Progenitor cell of endocrine pancreas (in vitro differentiated cells): ENCODE measurements at places on chromosomes 16 and 17. TPM values are rescaled to one million over a fixed set of nuclear protein-coding genes. Genes with fewer than 3 reads are reported as not detected.

- H3K27ac ChIP-seq = no peak overlapping the region
- H3K4me3 ChIP-seq = no peak overlapping the region
- DNase-seq = no peak
- no peaks in the 10 kb centered on the region for H3K36me3 ChIP-seq
Measured at GRCh38 chr16:2967721-2968161, 1.4 kb upstream of the PAQR4 start.

DNA sequence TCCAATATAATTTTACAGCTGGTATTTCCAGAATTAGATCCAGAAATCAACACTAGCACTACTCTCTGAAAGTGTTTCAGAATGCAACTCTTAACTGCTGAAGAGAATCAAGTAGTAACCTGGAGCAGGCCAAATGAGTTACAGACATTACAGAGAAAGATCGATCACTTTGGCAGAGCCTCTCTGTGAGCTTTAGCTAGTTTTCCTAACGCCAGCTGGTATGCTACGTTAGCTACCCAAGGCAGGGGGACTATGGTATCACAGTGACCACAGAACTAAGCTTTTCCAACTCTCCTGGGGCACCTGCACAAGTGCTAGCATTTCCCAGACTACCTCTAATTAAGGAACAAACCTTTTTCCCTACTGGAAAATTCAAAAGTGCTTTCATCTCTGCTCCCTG is 30.4 kb downstream of the TRAF4 start:
- no peak for DNase-seq
- peaks cover 11% of the 10 kb centered on the region for H3K36me3 ChIP-seq
- no peak overlapping the region for H3K4me3 ChIP-seq
- H3K27me3 ChIP-seq = no peaks in the 10 kb centered on the region

- no peaks in the 10 kb centered on the region for H3K27me3 ChIP-seq
- peak overlapping the region; percentile 40 for H3K4me3 ChIP-seq
- H3K36me3 ChIP-seq = peaks cover 2% of the 10 kb centered on the region
- peak; percentile 55 for DNase-seq
- peak overlapping the region; percentile 78 for H3K27ac ChIP-seq
Measured at GRCh38 chr17:75827308-75828075, 16.7 kb downstream of the UNC13D start.

DNA sequence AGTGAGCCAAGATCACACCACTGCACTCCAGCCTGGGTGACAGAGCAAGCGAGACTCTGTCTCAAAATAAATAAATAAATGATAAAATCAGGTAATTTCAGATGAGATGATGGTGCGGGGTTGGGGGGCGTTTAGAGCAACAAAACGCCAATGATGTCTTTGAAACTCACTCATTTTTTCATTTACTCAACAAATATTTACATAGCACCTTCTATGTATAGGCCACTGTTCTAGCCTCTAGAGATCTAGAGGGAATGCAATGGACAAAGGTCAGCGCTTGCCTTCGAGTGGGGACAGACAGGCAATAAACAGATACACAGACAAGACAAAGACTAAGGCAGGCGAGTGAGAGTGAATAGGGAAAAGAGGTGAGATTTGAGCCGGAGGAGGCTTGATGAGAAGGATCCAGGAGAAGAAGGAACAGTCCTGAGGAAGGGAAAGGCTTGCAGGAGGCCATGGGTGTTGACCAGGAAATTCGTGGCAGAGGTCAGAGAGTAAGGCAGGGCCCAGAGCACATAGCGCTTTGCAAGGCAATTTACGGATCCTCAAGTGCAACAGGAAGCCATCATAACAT is 14.1 kb downstream of the ALDH3A1 start:
- DNase-seq = no peak
- H3K27me3 ChIP-seq = peaks cover 23% of the 10 kb centered on the region
- H3K4me3 ChIP-seq = no peak overlapping the region
- peak overlapping the region; percentile 18 for H3K27ac ChIP-seq
- H3K36me3 ChIP-seq = no peaks in the 10 kb centered on the region
- H3K4me1 ChIP-seq = peaks cover 6% of the 10 kb centered on the region

GRCh38 chr16:79707876-79708275 is 107.3 kb upstream of the MAF start:
- H3K36me3 ChIP-seq = no peaks in the 10 kb centered on the region
- H3K27ac ChIP-seq = no peak overlapping the region
- no peak for DNase-seq

- H3K4me1 ChIP-seq = peaks cover 15% of the 10 kb centered on the region
- no peak overlapping the region for H3K27ac ChIP-seq
- no peak for DNase-seq
- H3K27me3 ChIP-seq = no peaks in the 10 kb centered on the region
- H3K4me3 ChIP-seq = no peak overlapping the region
- peaks cover 5% of the 10 kb centered on the region for H3K36me3 ChIP-seq
Measured at GRCh38 chr17:67546578-67547527, 169.8 kb downstream of the PITPNC1 start.

GRCh38 chr17:33245183-33245582 is 47.9 kb downstream of the ASIC2 start:
- no peak for DNase-seq
- H3K27ac ChIP-seq = no peak overlapping the region
- no peaks in the 10 kb centered on the region for H3K36me3 ChIP-seq
- peaks cover 15% of the 10 kb centered on the region for H3K27me3 ChIP-seq
- no peak overlapping the region for H3K4me3 ChIP-seq
- H3K4me1 ChIP-seq = no peaks in the 10 kb centered on the region

DNA sequence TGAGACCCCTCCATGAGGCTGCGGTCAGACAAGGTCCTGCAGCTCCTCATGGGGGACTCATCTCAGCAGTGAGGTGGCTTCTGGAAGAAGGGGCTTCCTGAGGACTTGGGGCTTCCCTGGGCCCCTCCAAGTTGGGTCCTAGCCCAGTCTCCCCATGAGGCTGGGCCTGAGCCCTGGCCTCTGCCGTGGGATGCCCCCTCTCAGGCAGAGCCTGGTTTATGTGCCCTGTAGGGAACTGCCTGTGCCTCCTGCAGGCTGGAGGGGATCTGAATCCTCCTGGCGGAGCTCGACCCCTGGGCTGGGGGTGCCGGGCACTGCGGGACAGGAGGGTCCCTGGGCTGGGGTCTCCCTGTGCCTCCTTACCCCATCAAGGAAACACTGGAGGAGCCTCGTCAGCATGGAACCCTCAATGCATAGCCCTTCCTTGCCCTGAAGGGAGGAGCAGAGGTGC is 45.8 kb downstream of the TNFRSF13B start:
- H3K27me3 ChIP-seq = peaks cover 2% of the 10 kb centered on the region
- H3K4me1 ChIP-seq = no peaks in the 10 kb centered on the region
- no peak overlapping the region for H3K27ac ChIP-seq
- H3K4me3 ChIP-seq = no peak overlapping the region
- no peaks in the 10 kb centered on the region for H3K36me3 ChIP-seq

DNA sequence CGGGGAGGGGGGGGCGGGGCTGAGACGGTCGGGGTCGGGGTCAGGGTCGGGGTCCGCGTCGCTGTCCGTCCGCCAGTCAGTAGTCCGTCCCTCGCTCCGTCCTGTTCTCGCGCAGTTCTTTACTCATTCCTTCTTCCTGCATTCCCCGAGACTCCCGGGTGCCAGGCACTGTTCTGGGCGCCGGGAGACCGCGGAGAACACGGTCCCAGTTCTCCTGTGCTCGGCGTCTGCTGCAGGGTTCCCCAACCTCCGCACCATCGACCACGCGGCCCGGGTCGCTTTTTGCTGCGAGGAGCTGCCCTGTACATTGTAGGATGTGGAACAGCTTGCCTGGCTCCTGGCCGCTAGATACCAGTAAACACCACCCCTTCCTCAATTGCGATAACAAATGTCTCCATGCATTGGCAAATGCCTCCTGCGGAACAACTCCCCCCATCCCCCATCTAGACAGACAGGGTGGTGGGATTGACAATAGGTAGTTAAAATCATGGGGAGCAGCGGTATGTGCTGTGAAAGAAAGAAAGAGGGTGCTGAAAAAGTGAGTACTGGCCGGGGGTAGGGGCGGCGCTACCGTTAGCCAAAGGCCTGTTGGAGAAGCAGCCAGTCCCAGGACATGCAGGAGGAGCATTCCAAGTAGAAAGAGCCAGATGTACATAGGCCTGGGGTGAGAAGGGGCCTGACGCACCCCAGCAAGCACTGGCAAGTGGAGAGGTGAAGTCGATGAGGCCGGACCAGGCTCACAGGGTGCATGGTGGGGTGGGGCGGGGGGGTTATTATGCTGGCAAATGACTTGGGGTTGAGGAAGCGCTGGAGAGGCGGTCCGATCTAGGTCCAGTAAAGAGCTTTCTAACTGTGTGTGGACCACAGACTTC is 631 bp downstream of the TRAF7 start:
- peak overlapping the region; percentile 97 for H3K4me3 ChIP-seq
- peaks cover 41% of the 10 kb centered on the region for H3K4me1 ChIP-seq
- peak overlapping the region; percentile 95 for H3K27ac ChIP-seq
- no peaks in the 10 kb centered on the region for H3K27me3 ChIP-seq
- peaks cover 3% of the 10 kb centered on the region for H3K36me3 ChIP-seq
- no peak for DNase-seq

- H3K27ac ChIP-seq = no peak overlapping the region
- no peak overlapping the region for H3K4me3 ChIP-seq
- peaks cover 16% of the 10 kb centered on the region for H3K27me3 ChIP-seq
- peaks cover 2% of the 10 kb centered on the region for H3K36me3 ChIP-seq
- no peak for DNase-seq
- H3K4me1 ChIP-seq = no peaks in the 10 kb centered on the region
Measured at GRCh38 chr17:1244606-1245012, 25.6 kb upstream of the BHLHA9 start.

GRCh38 chr17:15006421-15007128 is 258.6 kb downstream of the PMP22 start:
- no peaks in the 10 kb centered on the region for H3K36me3 ChIP-seq
- no peak for DNase-seq
- no peaks in the 10 kb centered on the region for H3K27me3 ChIP-seq
- no peak overlapping the region for H3K4me3 ChIP-seq
- peaks cover 17% of the 10 kb centered on the region for H3K4me1 ChIP-seq

GRCh38 chr17:41728056-41728455 is 6.4 kb downstream of the HAP1 start:
- H3K27ac ChIP-seq = no peak overlapping the region
- no peaks in the 10 kb centered on the region for H3K36me3 ChIP-seq
- DNase-seq = no peak
- H3K4me3 ChIP-seq = no peak overlapping the region
- no peaks in the 10 kb centered on the region for H3K4me1 ChIP-seq

DNA sequence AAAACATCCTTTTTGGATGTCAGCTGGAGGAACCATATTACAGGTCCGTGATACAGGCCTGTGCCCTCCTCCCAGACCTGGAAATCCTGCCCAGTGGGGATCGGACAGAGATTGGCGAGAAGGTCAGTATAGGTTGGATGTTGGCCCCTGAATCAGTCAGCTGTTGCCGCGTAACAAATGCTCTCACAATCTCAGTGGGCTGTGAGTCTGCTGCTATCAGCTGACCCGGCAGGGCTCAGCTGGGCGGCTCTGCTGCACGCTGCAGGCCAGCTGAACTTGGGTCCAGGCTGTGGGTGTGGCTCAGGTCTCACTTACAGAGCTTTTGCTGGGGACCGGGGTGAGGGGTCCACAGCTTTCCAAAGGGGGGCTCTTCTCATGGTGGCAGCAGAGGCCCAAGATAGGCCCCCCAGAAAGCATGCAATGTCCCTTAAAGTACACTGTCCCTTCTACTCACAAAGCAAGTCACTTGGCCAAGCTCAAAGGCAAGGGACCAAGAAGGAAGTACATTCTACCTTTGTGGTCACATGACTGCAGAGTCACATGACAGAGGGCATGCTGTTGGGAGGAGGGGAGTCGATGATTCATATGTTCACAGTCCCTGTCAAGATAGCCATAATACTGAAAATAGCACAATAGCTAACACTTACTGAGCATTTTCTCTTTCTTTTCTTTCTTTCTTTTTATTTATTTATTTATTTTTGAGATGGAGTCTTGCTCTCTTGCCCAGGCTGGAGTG is 134.2 kb downstream of the ABCC1 start:
- H3K36me3 ChIP-seq = peaks cover 31% of the 10 kb centered on the region
- H3K27me3 ChIP-seq = no peaks in the 10 kb centered on the region
- H3K4me1 ChIP-seq = no peaks in the 10 kb centered on the region
- no peak overlapping the region for H3K27ac ChIP-seq
- DNase-seq = no peak

- H3K36me3 ChIP-seq = no peaks in the 10 kb centered on the region
- no peak for DNase-seq
- peaks cover 6% of the 10 kb centered on the region for H3K27me3 ChIP-seq
- peaks cover 3% of the 10 kb centered on the region for H3K4me1 ChIP-seq
Measured at GRCh38 chr16:11392041-11392581, 46.9 kb downstream of the RMI2 start.

DNA sequence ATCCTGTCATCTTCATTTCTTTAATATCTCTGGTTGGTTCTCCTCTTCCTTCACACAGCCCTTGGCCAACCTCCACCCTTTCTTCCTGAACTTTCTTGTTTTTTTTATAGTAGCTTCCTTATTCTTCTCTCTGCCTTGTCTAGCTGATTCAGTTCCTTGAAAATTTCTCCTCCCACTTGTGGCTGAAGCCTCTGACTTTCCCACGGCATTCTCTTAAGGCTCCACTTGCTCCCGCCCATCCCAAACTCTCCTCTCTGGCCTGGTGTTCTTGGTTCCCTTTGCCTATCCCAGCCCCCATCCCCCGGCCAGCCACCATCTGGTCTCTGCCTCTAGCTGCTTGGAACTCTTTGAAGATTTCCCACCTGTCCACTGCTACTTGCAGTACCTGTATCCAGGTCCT is 29.1 kb downstream of the NLRP1 start:
- no peak overlapping the region for H3K4me3 ChIP-seq
- H3K27me3 ChIP-seq = peaks cover 23% of the 10 kb centered on the region
- no peak overlapping the region for H3K27ac ChIP-seq
- no peaks in the 10 kb centered on the region for H3K36me3 ChIP-seq
- no peaks in the 10 kb centered on the region for H3K4me1 ChIP-seq

DNA sequence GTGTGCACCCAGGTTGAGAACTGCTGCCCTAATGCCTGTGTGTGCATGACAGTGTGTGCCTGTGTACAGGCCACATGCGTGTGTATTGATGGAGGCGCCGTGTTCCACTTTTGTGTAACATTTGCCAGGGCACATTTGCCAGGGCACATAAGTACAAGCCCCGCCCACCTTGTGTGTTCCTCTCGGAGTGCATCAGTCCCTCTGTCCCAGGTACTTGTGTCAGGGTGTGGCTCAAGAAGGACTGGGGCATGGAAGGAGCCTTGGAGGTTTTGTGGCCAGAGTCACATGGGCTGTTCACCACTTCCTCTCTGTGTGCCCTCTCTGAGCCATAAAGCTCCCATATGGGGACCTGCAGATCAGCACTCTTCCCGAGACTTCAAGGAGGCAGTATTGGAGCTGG is 73.9 kb downstream of the MRM1 start:
- DNase-seq = no peak
- no peak overlapping the region for H3K27ac ChIP-seq
- peaks cover 25% of the 10 kb centered on the region for H3K27me3 ChIP-seq

DNA sequence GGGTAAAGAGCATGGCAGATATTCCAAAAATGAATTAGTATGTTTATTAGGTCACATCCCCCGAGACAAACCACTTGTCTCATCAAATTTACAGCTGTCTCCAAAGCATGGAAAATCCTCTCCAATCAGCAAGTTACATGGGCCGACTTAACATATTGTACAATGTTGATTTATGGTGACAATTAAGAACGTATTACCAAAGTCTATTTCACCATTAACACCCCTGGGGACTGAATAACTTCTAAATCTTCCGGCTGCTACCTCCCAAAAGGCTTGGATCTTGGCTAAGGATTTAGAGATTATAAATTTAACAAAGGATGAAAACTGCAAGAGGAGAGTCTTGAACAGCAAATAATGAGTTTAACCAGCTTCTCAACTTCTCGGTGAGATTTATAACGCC is 311.9 kb downstream of the NPIPA8 start:
- H3K4me1 ChIP-seq = no peaks in the 10 kb centered on the region
- no peaks in the 10 kb centered on the region for H3K36me3 ChIP-seq
- H3K4me3 ChIP-seq = no peak overlapping the region
- H3K27me3 ChIP-seq = peaks cover 17% of the 10 kb centered on the region
- H3K27ac ChIP-seq = no peak overlapping the region
- no peak for DNase-seq

Gene JPH3
- 23.1 and 26.4 TPM in 2 replicates for total RNA-seq

Gene ASGR1
- 10.6 and 11.1 TPM in 2 replicates for total RNA-seq

Gene GAS2L2
- total RNA-seq = 0.10 and 0.11 TPM in 2 replicates

Gene APOBR
- total RNA-seq = 0.20 and 0.22 TPM in 2 replicates

Gene MMP15
- 77.6 and 85.0 TPM in 2 replicates for total RNA-seq

Gene PLLP
- 1.6 and 2.9 TPM in 2 replicates for total RNA-seq
